ENCODE measurements at places on chromosomes 7 and 10.

DNA sequence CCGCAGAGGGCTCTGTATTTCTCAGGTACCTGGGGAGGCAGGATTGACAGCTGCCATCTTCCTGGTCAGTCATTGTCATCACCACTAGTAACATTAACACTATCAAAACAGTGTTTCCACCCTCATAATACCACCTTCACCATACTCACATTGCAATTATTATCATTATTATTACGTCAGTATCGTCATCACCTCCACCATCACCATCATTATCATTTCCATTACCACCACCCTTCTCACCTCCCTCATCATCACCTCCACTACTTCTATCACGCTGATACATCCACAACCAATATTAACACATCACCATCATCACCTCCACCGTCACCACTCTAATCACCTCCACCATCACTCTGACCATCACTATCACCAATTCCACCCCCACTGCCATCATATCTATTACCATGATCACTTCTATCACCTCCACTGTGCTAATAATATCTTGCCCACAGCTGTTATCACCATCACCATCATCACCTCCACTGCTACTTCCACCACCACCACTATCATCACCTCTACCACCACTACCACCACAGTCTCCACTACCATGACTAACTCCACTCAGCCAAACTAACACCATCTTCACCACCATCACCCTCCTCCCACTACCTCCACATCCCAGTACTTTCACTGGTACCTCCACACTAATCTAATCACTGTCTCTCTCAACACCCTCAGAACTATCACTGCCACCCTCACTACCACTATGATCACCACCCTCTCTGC lies 196.4 kb downstream of the RPS24 start:
- no peak for DNase-seq

GRCh38 chr7:104410742-104411141 lies 82.3 kb downstream of the LHFPL3 start:
- peak; percentile 45 for DNase-seq

DNA sequence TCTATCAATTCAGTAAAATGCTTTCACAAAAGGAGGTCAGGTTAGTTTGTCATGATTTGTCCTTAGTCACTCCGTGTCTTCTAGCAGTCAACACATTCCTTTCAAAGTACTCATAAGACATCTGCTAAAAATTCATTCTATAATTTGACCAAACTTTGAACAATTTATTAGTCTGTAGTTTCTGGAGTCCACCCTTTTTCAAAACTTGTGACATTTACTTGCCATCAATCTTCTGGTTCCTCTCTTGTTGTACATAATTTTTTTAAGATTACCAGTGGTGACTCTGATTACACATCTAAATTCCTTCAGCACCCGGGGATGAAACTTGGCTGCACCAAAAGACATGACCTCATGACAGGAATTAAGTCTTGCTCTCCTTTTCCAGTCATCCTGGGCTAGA lies 130.1 kb downstream of the NEBL start:
- DNase-seq, result no peak

- no peak for DNase-seq
Measured at GRCh38 chr7:103984050-103984449, 5.4 kb downstream of the RELN start.

- no peak for DNase-seq
Measured at GRCh38 chr10:14408139-14408538, 77.4 kb upstream of the FRMD4A start.

DNA sequence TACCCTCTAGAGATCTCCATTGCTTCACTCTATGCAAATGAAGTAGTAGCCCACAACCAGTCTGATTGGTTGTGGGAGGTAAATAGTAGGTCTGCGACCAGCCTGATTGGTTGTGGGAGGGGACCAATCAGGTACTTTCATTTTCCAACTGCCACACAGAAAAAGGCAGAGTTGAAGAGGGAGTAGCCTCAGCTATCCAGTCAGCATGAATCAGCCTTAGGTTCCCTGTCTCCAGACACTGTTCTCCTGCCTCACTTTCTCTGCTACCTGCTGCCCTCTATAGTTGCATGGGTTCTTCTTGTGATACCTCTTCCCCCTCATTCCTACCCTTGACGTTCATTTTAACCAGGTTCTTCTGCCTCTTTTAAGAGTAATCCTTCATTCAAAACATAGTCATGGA lies 114.5 kb upstream of the LYZL1 start:
- DNase-seq, result no peak

DNA sequence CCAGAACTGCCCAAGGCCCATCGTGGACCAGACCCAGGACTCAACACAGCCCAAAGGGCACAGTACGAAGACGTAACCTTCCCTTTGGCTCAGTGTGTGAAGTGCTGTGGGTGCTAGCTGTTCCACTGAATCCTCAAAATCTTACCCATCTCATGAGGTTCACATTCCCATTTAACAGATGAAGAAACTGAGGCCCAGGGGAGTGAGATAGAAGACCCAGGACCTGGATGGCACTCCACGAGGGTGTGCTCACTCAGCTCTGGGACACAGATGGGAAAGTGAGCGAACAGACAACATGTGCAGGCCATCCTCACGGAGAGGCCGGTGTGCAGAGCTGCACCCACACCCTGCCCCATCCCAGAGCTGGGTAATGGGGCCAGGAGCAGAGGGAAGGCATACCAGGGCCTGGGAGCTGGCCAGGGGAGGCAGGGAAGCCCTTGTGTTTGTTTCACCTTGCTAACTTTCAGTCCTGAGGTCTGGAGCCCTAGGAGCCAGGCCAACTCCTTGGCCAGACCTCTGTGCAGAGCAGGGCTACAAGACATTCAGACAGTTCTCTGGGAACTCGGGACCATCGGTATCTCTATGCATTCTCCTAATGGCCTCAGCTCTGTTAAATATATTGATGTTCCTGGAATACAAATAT lies 100.3 kb upstream of the ZMIZ1 start:
- DNase-seq, result no peak

DNA sequence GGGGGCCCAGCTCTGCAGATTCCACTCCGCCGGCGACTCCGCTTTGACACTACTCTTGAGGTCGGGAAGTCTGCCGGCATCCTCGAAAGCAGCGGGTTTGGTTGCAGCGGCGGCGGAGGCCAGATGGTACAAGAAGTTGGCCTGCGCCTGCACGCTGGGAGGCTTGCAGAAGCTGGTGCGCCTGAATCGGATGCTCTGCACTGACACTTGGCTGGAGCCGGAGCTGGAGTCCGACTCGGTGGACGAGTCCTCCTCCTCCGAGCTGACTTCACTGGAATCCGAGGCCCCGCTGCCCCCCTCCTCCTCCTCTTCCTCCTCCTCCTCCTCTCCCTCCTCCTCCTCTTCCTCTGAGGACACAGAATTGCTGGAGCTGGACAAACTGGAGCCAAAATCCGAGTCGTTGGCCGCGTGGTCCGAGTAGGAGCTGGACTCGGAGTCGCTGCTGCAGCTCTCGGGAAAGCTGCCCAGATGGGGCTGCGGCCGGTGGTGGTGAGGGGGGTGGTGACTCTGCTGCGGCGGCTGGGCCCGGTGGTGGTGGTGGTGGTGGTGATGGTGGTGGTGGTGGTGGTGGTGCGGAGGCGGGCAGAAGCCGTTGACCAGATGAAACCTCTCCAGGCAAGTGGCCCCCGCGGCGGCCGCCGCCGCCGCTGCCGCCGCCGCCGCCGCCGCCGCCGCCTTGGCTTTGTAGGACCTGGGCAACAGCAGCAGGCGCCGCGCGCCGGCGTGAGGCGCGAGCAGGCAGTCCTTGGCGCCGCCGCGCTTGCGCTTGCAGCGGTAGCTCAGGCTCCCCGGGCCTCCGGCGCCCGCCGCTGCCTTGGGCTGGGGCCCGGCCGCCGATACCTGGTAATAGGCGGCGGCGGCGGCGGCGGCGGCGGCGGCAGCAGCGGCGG lies 9.0 kb downstream of the SKIDA1 start:
- peak; percentile 82 for DNase-seq

GRCh38 chr7:152615031-152615741 lies 60.8 kb downstream of the XRCC2 start:
- no peak for DNase-seq

DNA sequence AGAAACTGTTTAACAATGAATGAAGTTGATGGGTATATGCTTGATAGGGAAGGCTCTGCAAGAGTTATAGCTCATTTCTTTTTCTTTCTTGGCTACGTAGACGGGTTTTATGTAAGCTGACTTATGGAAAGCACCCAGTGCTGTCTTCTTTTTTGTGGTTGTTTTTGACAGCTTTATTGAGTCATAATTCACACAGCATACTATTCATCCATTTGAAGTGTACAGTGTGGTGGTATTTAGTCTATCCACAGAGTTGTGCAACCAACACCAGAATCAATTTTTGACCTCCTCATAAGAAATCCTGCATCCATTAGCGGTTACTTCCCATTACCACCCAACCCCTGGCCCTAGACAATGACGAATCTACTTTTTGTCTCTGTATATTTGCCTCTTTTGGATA lies 240.6 kb upstream of the KIAA1217 start:
- no peak for DNase-seq

GRCh38 chr10:131842351-131843088 lies 58.3 kb upstream of the PPP2R2D start:
- no peak for DNase-seq

GRCh38 chr7:44484482-44485313 lies 5.8 kb downstream of the NUDCD3 start:
- peak; percentile 25 for DNase-seq

DNA sequence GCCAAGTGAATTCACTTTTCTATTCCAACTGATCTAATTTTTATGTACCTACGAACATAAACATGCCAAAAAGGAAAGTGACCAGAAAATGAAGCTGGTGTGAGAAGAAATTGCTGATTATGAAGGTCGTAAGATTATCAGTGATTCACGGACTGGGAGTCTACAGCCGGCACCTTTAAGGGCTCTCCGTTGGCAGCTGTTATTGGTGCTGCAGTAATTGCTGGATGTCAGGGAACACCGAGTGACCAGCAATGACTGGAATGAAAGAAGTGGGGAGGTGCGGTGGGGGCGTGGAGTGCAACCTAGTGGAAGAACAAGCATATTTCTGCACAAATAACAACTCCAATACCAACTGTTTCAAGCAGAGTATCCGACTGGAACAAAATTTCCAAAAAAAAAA lies 109.8 kb upstream of the TARP start:
- peak; percentile 58 for DNase-seq

- DNase-seq, result no peak
Measured at GRCh38 chr7:95322854-95323253, 1.5 kb downstream of the PON1 start.

GRCh38 chr10:132397671-132398565 lies 918 bp downstream of the PWWP2B start:
- DNase-seq, result peak; percentile 47

DNA sequence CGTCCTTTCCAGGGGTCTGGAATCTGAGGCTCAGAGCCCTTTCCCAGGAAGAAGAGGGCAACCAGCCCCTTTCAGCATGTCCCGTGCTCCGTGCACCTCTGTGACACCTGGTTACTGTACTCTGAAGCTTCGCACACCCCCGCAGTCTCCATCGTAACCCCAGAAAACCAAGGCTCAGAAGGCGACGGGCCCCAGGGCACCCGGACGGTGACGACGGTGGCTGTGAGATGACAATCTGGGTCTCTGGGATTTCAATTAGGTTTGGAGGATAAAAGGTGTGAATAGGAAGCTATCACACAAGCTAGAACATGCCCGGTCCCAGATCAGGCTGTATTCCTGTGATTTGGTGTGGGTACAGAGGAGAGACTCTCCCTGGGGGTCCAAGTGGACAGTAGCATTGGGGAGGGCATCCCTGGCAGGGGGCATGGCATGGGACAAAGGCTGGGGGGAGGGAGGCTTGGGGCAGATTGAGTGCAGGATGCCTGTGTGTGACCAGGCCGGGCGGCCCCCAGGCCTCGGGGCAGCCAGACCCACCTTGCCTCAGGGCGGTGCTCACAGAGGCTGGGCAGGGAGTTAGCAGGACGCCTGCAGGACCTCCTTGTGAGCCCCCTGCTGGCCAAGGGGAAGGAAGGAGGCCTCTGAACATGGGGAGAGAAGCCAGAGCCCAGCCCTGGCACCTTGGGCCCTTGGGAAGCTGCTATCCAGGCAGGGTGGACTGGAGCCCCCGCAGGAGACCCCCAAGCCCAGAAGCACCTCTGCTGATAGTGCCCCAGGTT lies 23.4 kb upstream of the PSMG3 start:
- peak; percentile 30 for DNase-seq

DNA sequence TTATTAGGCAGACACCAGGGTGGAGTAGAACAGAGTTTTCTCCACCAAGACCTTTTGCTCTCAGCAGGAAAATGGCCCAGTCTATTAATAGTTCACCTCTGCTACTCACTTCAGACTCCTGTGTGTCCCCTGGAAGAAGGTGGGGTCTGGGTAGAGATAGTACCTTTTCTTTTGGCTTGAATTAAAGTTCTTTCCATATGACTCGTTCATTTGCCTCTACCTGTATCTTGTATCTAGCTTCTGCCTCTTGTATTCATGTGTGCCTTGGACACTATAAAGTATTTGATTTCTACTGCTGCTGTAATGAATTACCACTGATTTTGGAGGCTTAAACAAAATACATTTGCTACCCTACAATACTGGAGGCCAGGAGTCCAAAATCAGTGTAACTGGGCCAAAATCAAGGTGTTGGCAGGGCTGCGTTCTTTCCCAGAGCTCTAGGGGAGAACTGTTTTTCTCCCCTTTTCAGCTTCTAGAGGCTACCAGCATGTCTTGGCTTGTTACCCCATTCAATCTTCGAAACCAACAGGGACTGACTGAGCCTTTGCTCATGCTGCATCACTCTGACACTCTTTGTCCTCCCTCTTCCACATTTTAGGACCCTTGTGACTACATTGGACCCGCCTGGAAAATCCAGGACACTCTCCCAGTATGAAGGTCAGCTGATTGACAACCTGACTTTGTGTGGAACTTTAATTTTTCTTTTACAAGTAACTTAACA lies 155.6 kb upstream of the PRSS58 start:
- no peak for DNase-seq

DNA sequence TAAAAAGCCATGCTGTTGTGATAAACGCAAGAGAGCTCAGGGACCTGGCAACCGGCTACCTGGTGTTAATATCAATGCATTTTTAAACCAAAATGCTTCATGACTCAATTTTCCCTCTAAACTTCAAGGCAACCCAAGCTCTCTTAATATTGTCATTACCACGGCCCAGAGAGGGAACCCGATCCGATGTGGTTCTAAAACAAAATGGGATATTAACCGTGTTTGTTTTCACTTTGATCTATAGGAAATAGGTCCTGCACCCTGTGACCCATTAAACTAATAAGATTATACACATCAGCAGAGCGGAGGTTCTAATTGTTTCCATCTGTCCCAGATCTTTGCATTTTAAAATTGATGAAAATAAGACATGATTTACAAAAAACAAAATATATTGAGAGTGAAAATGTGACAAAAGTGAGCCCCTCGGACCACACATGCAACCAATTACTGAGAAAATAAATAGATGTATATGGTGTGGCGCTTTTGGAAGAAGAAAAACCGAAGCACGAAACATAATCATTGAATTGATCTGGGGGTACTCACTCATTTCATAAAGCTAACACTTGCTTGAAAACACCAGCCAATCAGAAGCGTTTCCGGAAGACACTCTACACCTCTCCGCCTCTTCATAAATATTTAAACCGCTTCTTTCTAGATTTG lies 290.3 kb upstream of the NFE2L3 start:
- no peak for DNase-seq

- peak; percentile 66 for DNase-seq
Measured at GRCh38 chr7:30430276-30430675, 48.3 kb downstream of the NOD1 start.
